ENCODE measurements at places on chromosomes 11 and 22. TPM values are rescaled to one million over a fixed set of nuclear protein-coding genes. Genes with fewer than 3 reads are reported as not detected.

DNA sequence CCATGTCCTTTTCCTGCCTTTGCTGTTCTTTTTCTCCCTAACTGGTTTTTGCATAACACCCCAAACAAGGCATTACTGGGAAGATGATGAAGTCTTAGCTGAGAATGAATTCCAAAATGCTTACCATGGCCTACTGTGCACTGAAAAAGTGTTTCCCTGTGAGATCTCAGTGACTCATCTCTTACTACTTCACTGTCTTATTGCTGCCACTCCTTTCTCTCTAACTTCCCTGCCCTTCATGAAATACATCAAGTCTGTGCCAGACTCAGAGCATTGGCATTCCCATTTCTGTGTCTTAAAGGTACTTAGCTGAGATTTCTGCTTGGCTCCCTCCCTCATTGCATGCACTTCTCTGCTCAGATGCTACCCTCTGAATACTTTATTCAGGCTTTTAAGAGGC lies 49.1 kb upstream of the MUC15 start:
- DNase-seq = no peak

GRCh38 chr11:47144541-47144940 lies 32.1 kb downstream of the ARFGAP2 start:
- no peak for DNase-seq

Gene ZNF215
- 12.8 TPM for total RNA-seq

GRCh38 chr11:13348305-13348704 lies 70.7 kb downstream of the BMAL1 start:
- DNase-seq = no peak

GRCh38 chr11:10441652-10442503 lies 13.2 kb upstream of the AMPD3 start:
- DNase-seq = no peak

Gene PHOX2A
- total RNA-seq = not detected

Data from Panc1 (cell line).